ENCODE measurements at places on chromosomes 6 and 20. TPM values are rescaled to one million over a fixed set of nuclear protein-coding genes. Genes with fewer than 3 reads are reported as not detected.

DNA sequence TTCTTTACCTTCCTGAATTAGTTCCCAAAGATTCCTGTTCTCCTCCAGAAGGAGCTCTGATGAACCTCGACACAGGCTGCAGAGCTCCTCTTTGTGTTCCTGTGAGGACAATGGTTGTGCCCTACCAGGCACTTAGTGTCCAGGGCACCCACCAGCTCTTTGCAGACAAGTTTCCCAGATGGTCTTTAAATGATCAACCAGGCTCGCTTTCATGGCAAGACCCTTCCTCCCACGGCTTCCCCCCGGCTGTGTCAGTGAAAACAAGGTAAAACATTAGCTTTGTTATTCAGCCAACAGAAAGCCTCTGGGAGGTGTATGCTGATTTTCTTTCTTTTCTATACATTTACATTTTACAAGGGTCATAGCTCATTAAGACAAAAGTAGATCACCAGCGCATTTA lies 32.3 kb upstream of the CNKSR3 start:
- DNase-seq, result no peak

DNA sequence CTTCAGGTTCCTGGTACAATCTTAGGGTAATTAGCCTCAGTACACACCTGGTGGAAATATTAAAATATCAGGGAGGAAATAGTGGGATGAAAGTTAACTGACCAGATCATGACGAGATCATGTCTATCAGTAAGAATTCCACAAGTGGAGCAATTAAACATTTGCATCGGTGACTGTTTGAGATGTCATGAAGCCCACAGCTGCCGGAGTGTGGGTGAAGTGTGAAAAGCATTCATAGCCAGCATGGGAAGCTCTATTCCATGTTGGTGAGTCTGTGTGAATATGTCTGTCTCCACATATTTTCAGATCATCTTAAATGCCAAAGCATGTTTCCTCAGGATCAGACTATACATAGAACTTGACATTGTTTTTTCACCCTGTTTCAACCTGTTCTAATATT lies 142.8 kb downstream of the IPCEF1 start:
- no peak for DNase-seq

The SLC24A3 gene
- 44.4 TPM for total RNA-seq

The TNF gene
- 1.1 TPM for total RNA-seq

DNA sequence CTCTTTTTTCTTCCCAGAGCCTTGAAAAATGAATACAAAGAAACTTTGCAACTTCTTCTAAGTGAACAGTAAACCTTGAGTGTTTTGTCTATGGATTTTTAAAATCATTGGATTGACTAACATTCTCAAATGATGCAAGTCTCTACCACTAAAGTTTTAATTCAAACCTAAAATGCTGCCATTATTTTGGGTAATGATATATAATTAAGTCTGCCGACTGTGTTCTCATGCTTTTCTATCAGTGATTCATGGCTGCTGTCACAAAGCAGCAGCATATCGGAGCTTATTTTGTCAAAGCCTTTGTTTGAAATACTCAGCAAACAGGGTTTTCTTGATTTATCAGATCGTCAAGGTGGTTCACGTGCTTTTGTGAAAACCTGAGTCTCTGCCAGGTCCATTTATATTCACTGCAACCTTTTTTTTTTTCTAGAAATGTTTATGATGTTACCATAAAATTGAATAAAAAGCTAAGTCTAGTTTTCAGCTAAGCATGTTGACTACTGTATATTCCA lies 96.3 kb downstream of the GJA1 start:
- DNase-seq, result no peak

The TBX18 gene
- 3.7 TPM for total RNA-seq

DNA sequence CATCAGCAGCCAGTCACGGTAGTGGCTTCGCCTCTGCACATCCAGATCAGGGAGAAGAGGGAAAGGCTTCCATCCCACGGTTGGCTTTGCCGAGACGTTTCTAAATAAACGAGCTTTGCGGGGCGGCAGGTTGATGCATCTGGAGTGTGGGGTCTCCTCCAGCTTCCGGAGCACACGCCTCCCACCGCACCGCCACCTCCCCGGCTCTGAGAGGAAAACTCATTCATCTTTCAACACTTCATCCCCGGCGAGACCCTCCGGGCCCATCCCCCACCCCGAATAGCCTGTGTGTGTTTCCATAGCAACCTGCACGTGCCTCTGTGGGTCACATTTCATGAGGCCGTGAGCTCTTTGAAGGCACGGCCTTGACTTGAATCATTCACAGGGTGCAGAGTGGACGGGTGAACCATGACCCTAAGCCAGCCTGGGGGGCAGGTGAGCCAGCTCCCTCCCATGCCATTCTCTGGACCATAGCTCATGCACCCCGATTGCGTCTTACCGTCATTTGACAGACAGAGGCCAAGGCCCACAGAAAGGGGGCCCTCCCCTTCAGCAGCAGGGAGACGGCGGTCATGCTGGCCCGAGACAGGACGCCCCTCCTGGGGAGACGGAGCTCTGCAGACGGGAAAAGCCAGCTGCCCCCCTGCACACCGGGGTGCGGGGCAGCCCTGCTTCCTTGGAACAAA lies 16.2 kb upstream of the CHRNA4 start:
- DNase-seq, result no peak

The TFAP2A gene
- not detected for total RNA-seq

The ARMH2 gene
- not detected for total RNA-seq

GRCh38 chr6:107550241-107550840 lies 60.4 kb downstream of the SOBP start:
- DNase-seq, result no peak

GRCh38 chr6:43771858-43772680 lies 2.1 kb downstream of the VEGFA start:
- peak; percentile 86 for DNase-seq
